Stimulated activated CD8-positive, alpha-beta memory T cell treated with anti-CD3 and anti-CD28 coated beads, Interleukin-7, amount 100 ng/mL, for 1 hour (primary cell): ENCODE measurements at places on chromosomes 11 and 22.

DNA sequence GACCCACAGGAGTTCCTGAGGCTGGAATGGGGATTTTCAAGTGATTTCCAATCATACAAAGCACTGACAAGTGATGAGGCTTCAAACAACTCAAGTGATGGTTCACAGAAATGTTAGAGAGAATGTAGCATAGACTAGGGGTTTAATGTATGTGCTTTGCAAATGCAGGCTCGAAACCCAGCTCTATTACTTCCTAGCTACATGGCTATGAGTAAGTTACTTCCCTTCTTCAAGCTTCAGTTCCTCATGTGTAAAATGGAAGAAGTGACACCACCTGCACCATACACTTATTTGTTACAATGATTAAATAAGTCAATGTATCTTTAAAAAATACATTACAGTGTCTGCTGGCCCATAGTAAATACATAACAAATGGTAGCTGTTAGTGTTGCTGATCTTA, 139.8 kb downstream of the CCDC81 start:
- DNase-seq, result no peak

GRCh38 chr11:26557666-26558065, 14.4 kb downstream of the MUC15 start:
- no peak for DNase-seq

DNA sequence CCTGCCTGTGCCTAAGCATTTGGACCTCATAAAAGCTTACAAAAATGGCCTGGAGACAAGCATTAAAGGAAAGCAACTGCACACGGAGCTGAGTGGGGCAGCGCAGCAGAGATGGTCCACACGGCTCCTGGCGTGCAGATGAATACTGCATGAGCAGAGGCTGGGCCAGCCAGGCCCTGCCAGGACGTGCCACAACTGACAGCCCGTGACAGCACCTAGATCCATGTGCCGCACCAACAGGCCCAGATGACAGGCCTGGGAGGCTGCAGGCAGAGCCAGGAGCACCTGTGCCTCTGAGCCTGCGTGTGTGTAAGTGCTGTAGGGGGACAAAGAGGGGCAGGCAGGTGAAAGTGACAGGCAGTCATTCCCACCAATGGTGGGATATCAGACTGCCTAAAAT, 33.4 kb downstream of the MICAL3 start:
- DNase-seq, result no peak

- DNase-seq, result no peak
These were observed 59.9 kb downstream of the LARGE1 start for GRCh38 chr22:33860386-33860785.

- no peak for DNase-seq
These were observed 14.9 kb upstream of the HBE1 start for GRCh38 chr11:5284637-5285036.

DNA sequence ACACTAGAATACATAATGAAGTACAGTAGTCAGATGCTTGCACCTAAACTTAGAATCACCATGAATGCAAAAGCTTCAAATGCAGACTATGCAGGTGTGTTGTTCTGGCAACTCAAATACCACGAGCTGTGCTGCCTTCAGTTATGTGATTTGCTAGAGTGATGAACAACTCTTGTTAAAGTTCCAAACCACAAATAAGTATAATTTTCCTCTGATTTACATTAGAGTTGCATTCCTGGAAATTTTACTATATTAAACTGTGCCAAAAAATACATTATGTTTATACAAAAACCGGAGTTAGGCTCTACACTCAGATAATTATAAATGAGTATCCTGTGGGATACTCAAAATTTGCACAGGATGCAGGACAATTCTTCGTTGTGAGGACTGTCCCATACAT, 3.0 kb downstream of the TMEM218 start:
- no peak for DNase-seq

DNA sequence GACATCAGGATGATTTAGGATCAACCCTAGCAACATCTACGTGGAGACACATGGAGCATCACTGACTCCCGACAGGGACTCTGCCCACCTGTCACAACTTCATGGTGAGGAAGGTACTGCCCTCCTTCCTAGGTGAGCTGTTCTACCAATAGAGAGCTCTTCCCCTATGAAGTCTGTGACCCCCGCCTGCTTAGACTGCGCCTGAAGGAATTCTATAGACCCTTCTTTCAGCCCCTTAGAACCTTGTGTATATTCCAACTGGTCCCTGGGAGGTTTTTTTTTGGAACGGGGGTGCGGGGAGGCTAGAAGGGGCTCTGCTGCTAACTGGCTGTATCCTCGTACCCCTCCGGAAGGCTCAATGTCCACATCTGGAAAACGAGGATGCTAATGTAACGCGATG, 566 bp downstream of the INTS4 start:
- DNase-seq, result no peak

DNA sequence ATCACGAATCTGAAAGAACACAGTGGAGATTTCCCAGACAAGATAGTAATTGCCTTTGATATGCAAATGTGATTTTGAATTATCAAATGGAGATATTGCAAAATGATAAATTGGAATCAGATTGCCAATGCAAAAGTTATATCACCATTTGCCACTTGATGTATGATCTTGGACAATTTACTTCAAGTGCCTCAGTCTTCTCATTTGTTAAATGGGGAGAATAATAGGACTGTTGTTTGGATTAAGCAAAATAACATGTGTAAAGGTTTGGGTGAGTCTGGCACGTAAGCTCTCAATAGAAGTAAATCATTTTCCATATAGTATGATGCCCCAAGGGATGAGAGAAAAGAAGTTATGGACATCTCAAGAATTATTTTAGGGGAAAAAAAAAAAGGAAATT, 7.9 kb upstream of the PHF21A start:
- no peak for DNase-seq

GRCh38 chr11:64934682-64935358, 873 bp downstream of the GPHA2 start:
- DNase-seq, result no peak

DNA sequence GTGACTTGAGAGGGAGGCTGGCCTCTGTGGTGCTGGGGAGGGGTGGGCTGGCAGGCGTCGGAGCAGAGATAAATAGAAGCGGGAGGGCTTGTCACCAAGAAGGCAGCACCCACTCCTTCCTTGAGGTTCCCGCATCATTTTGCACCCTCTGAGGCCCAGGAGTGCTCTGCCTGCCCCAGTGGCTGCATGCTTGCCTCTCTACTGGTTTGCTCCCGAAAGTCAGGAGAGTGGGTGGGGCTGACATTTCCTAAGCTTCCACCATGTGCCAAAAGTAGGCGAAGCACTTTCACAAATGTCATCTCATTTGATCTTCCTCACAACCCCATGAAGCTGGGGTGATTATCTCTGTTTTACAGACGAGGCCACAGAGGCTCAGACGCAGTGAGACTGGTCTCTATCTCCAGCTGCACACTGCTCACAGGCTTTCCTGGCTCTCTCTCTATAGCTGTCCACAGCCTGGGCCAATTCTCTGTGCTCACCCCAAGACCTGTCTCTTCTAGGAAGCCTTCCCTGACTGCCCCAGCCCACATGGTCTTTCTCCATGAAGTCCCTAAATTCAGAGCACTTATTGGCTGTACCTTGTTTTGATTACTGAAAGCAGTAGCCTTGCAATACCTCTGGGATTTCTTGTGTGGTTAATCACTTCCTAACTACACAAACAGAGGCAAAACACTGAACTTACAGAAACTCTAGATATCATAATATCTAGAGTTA, 2.6 kb upstream of the UCP3 start:
- no peak for DNase-seq

- DNase-seq, result no peak
These were observed 15.4 kb upstream of the TUBA8 start for GRCh38 chr22:18095101-18095805.

- DNase-seq, result no peak
These were observed 8.5 kb downstream of the YPEL4 start for GRCh38 chr11:57641011-57641807.

- no peak for DNase-seq
These were observed 27.7 kb downstream of the FAM227A start for GRCh38 chr22:38628444-38628843.

GRCh38 chr22:25410849-25411248, 153.6 kb upstream of the GRK3 start:
- DNase-seq, result no peak

DNA sequence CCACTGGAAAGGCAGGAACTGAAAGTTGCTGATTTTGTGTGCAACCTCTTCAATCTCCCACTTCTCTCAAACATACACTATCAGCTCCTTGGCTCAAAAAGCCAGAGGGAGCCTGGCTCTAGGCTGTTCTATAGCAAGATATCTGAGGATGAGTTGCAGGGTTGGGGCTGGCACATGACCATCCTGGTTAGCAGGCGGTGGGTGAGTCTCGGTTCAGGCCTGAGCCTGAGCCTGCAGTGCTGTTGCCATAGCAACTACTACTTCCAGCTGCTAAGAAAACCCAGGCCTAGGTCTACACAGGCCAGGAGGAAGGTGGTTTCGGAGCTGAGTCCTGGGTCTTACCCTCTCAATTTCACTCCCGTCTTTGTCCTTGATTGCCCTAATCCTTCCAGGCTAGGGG, 39.0 kb downstream of the CWC15 start:
- DNase-seq, result no peak

GRCh38 chr22:37068859-37069258, 17.3 kb downstream of the KCTD17 start:
- DNase-seq, result no peak

GRCh38 chr11:19648321-19648720, 64.3 kb upstream of the NAV2 start:
- no peak for DNase-seq

DNA sequence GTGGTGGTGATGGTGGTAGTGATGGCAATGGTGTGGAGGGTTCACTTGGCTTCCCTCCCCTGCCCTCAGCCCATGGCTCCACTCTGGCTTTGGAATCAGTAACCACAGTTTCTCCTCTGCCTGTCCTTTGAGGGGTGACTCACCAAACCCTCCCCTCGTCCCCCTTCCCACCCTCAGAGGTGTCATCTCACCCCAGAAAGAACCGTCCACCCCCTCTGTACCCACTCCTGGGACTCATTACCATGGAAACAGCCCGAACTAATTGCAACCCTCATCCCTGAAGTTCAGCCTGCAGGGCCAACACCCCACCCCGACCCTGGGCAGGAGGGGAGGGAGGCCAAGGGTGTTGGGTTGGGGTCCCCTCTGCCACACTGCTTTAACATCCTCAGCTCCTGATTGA, 26.6 kb downstream of the PHLDB1 start:
- DNase-seq, result no peak

- no peak for DNase-seq
These were observed 20.1 kb upstream of the SYTL2 start for GRCh38 chr11:85831050-85831449.

- no peak for DNase-seq
These were observed 79.5 kb upstream of the HMGXB4 start for GRCh38 chr22:35177811-35178210.

GRCh38 chr22:47355776-47356510, 593.5 kb downstream of the TBC1D22A start:
- DNase-seq, result no peak

GRCh38 chr11:102241026-102241425, 76.3 kb upstream of the BIRC3 start:
- DNase-seq, result no peak

GRCh38 chr11:44840521-44841251, 110.0 kb downstream of the TP53I11 start:
- no peak for DNase-seq

- DNase-seq, result no peak
These were observed 37.7 kb upstream of the GNB1L start for GRCh38 chr22:19892257-19892879.

- DNase-seq, result no peak
These were observed 140.4 kb downstream of the NAV2 start for GRCh38 chr11:19853016-19853415.

- DNase-seq, result peak; percentile 49
These were observed 99.9 kb upstream of the FGF3 start for GRCh38 chr11:69918938-69919650.

GRCh38 chr11:124983674-124984511, 29.9 kb downstream of the CCDC15 start:
- DNase-seq, result no peak

DNA sequence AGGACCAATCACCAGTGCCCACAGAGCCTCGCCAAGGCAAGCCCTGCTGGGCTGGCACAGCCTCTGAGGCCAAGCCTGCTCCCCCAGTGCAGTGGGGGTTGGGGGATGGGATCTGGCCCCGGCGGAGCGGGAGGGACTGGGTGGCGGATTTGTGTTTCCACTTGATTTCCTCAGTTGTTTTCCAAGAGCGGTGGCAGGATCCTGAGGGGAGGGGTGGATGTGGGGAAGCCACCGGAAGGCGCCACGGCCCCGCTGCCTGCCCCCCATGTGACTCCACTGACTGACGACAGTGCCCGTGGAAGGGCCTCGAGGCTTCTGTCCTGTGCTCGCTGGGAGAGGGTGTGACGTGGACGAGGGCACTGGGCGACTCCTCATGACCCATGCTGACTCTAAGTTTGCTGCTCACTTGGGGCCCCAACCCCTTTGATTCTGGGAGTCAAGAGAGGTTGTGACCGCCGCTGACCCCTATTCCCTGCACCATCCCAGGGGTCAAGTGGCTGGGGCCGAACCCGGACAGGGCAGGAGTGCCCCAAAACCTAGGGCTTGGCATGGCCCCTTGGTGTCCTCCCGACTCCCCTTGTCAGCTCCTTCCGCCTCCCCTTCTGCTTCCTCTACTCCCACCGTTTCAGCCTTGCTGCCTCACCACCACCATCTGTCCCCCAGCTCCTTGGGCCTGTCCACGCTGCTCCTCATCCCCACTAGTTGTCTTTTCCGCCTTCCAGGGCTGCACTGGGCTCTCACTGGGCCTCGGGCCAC, 23.5 kb upstream of the PICK1 start:
- DNase-seq, result no peak

DNA sequence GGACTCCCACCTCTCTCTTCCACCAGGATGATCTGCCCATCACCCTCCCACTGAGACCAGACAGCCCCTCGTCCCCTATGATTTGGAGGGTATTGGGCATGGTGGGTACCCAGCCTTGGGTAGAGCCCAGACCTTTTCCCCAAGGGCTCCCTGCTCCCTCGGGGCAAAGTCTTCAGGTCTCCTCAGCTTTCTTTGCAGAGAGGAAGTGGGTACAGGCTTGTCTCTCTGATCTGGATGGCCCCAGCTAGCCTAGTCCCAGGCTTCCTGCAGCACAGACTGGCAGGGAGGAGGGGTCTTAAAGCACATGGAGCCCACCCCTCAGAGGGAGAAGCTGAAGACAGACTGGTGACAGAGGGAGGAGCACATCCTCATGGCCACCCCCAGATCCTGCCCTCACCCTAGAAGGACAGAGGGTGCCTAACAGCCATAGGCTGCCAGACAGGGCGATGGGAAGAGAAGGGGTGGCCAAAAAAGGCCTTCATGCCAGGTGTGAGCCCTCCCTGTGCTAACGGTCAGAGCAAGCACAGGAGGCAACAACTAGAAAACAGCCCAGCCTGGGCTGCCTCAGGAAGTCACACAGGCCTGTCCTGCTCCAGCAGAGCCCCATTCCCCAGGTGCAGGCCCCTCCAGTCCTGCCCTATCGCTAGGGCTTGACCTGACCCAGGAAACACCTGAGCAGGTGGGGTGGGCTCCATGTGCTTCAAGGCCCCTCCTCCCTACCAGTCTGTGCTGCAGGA, 30.4 kb downstream of the SLC22A12 start:
- no peak for DNase-seq
